SW 1271 (cell line): ENCODE measurements at places on chromosomes 5 and 9.

DNA sequence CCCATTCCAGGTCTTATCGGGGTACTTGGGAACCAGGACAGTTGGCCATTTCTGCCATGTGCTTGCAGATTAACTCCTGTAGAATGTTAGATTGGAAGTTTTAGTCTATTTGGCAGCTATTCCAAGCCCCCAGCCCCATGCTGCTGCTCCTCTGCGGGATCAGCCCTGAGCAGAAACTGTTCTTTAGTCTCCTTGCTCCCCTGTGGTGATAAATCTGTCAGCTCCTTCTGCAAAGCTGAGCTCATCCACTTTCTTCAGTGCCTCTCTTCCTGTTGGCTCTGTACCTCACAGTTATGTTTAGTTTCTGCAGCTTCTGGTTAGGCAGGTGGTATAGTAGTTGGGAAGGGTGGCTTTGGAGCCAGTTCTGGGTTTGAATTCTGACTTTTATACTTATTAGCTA lies 170.4 kb downstream of the GRIA1 start:
- no peak for DNase-seq

GRCh38 chr5:122718611-122719010 lies 56.3 kb upstream of the SNX2 start:
- no peak for DNase-seq

DNA sequence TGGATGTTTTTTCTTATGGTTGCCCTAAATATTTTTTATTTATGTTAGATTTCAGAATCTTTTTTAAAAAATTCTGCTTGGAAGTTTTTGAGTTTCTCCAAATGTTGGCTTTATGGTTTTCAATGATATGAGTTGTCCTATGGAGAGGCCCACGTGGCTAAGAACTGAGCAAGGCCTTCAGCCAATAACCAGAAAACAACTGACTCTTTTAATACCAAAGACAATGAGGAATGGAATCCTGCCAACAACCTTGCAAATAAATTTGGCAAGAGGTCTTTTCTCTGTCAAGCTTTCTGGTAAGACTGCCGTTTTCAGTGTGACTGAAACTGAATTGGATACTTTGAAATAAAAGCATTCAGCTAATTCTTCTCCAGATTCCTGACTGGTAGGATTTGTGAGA lies 1740.1 kb upstream of the WWC1 start:
- no peak for DNase-seq

- DNase-seq = no peak
Observed at GRCh38 chr9:9492506-9492905, 1120.3 kb downstream of the PTPRD start.

- peak; percentile 34 for DNase-seq
Observed at GRCh38 chr5:59873113-59873512, 20.4 kb downstream of the PDE4D start.

DNA sequence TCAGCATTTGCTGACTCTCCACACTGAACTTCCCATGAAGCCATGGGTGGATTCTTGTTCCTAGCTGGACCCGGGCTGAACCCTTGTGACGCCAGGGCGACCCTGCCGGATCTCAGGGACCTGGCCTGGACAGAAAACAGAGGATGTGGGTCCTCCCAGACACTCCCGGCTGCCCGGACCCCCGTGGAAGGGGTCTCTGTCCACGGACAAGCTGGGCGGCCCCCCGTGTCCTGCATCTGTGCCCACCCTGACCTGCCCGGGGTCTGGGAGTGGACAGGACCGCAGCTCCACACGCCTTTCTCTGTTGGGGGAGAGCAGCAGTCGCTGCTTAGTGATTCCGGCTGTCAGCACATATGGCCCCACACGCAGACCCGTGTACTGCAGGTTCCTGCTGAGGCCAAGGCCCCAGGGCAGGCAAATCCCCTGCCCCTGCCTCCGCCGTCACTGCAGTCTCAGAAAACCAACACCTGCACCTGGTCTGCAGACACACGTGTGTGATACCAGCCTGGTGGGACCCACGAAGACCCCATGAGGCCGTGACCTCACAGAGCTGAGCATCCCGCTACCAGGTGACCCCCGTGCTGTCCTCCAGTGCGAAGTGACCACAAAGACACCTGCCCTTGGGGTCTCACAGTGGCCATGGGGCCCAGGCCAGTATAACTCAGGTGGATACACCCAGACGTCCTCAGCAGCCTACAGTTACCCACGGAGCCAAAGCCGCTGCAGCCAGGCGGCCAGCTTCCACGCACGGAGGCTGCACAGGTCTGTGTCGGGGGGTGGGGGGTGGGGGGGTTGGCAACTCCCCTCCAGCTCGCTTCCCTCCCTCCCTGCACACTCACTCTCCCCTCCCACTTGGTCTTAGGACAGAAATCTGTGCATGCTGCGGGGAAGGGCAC lies 50.6 kb downstream of the NKD2 start:
- DNase-seq = no peak

DNA sequence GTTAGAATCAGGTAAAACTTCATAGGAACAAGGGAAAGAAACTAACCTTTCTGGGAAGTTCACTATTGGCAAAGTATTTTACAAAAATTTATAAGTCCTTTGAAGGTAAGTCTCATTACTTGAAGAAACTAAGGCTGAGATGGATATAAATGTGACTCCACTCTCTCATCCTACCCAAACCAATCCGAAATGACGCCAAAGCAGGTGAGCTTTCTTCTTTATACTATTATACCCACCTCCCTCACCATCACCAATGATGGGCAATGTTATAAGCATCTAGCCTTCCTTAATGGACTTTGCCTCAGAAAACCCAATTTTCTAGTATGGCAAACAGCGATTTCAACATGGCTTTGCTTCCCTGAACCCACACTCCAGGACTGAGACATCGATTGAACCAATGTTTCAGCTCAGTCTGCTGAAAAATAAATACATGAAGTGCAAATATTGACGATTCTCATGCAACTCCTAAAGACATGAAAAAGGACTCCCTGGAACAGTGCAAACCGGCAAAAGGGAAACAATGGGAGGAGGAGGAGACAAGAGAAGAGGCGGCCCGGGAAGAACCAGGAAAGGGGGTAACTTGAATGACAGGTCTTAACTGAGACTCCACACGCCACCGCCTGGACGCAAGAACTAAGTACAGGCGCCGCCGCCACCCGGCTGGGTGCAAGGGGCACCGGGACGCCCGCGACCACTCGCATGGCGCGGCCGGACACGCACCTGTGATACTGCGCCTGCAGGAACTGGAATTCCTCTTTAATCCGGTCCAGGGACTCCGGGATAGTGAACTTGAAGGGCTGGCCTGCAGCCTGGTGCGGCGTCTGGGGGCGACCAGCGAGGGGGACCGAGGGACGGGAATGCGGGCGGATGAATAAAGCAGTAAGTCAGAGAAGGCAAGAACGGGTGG lies 2.5 kb downstream of the TLE1 start:
- peak; percentile 82 for DNase-seq

DNA sequence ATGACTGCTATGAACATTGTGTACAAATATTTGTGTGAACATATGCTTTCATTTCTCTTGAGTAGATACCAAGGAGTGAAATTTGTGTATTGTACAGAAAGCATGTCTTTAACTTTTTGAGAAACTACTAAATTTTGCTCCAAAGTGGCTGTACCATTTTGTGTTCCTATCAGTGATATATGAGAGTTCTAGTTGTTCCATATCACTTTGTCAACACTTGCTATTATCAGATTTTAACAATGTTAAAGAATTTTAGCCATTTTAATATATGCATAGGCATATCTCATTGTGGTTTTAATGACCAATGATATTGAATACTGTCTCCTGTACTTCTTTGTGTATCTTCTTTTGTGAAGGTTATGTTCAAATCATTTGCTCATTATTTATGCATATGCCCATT lies 142.9 kb upstream of the NR3C1 start:
- DNase-seq = no peak

GRCh38 chr9:11968631-11969030 lies 724.6 kb upstream of the TYRP1 start:
- no peak for DNase-seq

DNA sequence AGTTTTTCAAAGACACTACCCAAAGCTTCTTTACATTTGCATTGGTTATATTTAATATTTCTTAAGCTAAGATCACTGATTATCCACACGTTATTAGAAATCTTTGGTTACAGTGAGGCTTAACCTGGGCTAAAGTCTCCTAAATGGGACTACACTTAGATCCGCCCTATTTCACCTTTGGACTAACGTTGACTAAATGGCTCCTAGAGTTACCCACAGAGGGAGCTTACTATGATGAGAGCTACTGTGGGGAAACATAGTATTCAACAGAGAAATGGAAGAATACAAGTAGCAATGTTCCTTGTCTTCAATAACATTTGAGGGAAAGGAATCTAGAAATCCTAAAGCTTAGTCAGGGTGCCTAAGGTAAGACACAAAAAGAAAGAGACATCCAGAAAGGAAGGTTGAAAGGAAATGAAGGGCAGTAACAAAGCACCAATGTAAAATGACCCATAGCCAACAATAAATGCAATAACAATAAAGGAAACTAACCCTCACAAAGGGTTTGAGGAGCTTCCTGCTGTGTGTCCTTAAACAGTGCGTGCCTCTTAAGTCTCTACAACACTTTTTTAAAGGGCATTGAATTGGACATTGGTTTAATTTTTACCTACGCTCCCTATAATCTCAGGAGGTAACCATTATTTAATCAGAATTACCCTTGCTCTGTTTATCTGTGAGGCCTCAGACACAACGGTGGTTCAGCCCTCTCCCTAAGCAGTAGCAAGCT lies 217.1 kb downstream of the PJA2 start:
- DNase-seq = no peak

DNA sequence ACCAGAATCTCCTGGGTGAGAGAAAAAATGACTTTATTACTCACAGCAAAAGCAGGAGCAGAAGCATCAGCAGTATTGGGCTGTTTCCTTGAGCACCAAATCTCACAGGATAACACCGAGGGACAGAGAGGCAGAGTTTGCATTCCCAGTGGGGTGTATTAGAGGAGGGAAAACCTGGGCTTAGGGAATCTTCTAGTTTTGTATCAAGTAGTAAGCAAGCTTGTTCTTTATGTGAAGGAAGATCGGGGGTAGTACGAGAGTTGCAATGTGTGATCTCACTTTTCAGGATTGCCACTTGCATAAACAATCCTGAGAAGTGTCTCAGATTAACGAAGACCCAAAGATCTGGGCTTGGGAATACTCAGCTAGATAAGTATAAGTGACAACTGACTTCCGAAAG lies 1163.0 kb downstream of the TAF11L14 start:
- no peak for DNase-seq

DNA sequence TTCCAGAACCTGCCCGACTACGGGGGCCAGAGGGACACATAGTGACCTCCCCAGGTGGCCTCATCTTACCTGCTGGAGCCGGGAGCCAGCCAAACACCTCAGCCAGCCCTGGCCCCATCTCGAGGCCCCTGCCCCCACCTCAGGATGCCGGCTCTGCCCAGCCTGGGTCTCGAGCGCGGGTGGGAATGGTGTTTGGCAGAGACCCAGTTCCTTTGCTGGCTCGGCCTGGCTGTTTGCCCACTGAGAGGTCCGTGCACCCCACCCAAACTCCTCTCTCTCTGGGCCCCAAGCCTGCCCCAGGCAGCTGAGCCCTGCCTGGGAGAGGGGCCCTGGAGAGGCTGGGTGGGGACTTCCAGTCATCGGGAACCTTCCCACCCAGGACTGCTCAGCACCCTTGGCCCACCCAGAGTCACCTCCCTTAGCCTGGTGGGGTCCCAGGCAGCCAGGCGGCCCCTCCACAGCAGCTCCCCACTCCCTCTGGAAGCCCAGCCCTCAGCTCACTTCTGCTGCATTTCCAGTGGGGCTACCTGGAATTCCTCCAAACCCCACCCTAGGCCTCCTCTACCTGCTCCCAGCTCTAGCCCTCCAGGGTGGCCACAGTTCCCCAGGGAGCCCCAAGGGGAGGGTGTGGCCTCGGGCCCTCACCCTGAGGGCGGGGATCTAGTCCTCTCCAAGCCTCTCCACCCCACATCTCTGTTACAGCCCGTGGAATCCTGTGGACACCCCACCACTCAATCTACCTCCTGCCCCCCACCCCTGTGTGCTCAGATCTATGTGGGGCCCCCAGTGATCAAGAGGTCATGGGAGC lies 42.4 kb upstream of the UBAC1 start:
- no peak for DNase-seq

- no peak for DNase-seq
Observed at GRCh38 chr9:129497813-129498450, 123.0 kb downstream of the C9orf50 start.

- DNase-seq = no peak
Observed at GRCh38 chr5:116576053-116576713, 1.6 kb upstream of the SEMA6A start.

- DNase-seq = no peak
Observed at GRCh38 chr9:14433351-14434157, 119.6 kb upstream of the NFIB start.

DNA sequence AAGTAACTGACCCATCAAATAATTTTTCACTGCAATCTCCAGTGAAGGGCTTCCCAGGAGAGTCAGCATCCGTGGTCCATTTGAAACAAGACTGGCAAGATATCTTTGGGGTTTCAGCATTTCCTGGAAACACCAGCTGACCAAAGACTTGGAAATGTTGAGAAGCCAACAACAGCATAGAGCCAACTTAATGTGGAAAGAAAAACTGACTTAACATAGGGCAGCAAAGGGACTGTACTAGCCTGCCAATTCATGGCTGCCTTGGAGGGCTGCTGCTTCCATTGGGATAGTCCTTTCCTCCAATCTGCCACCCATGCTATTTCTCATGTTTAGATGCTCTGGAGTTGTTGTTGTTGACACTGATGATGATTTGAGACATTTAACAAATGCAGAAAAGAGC lies 76.5 kb upstream of the SPDL1 start:
- no peak for DNase-seq

DNA sequence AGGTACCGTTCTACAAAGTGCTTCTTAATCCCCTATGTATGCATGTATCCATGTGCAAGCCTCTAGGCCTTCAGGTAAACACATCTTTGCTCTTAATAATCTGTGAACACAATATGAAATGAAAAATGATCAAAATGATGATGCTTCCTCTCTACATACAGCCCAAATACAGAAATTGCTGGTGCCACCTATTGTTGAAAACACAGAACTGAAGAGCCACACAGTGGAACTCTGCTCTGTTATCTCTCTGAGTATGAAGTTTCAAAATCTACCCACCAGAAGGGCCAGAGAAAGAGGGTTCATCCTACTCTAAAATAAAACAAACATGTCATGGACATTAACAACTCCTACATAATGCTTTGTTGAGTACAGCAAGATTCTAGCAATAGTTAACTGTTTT lies 71.3 kb downstream of the GLIS3 start:
- no peak for DNase-seq

- DNase-seq = no peak
Observed at GRCh38 chr5:14386884-14387624, 194.5 kb upstream of the OTULINL start.
